ENCODE measurements at places on chromosomes 2 and 18. TPM values are rescaled to one million over a fixed set of nuclear protein-coding genes. Genes with fewer than 3 reads are reported as not detected.

- peak; percentile 85 for DNase-seq
These were observed at the start of gene SERPINE2 for GRCh38 chr2:224039080-224039769. Gene SERPINE2 (minus strand): TSS chr2:224039286. CDS start chr2:224001900, 37,386 bp downstream.

DNA sequence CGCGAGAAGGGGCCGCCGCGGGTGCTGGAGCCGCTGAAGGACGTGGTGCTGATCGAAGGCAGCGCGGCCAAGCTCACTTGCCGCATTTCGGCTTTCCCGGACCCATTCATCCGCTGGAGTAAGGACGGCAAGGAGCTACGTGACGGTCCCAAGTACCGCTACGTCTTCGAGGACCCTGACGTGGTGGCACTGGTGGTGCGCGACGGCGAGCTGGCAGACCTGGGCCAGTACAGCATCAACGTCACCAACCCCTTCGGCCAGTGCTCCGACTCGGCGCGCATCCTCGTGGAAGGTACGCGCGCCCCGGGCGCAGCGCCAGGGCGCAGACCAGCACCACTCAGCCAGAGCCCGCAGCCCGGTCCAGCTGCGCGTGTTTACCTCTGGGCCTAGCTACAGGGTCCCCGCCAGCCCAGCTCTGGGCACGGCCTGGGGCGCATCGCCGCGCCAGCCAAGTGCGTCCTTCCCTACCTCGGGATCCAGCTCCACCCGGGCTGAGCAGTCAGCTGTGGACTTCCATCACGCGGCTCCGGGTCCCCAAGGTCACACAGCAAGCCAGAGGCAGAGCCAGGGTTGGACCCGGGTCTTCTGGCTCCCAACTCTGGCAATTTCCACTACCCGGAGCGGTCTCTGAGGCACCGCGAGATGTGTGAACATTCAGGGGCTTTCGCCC, 1.7 kb upstream of the GMPPA start:
- DNase-seq = no peak

GRCh38 chr18:11155034-11155759, 5.8 kb upstream of the PIEZO2 start:
- DNase-seq = no peak

Gene LPIN1
- 26.7 TPM for total RNA-seq

DNA sequence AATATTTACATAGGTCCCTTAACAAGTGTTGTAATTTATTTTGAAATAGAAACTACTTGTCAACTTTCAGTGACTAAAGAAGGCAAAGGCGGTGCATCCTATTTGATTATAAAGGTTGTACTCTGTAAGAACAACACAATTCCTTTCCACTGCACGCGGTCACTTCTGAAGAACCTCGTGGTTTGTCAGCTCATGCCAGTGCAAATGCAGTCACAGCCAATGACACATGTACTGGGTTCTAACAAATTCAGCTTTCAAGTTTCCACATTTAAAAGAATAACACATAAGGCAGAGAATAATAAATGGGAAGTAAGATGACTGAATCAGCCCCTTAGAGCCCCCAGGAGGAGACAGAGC, 39.7 kb downstream of the CYB5A start:
- no peak for DNase-seq

Gene VWA3B
- total RNA-seq = not detected

Gene ERLEC1
- 57.0 TPM for total RNA-seq

Gene SRD5A2
- not detected for total RNA-seq

DNA sequence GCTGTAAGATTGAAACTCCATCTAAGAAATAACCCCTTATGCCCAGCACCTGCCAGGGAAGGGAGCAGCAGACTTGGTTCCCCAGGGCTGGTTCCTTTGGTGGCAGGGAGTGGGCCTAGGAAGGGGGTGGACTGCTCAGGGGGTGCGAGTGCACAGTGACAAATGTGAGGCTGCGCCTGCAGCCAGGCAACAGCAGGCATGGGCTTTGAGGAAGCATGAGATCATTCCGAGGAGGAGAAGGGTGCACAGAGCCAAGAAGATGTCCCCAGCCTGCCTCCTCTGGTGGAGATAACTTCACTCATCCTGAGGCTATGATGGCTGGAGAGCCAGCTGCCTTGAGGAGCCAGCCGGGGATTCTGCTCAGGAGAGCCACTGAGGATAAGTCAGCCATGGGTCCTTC, 158.0 kb downstream of the CAPN13 start:
- no peak for DNase-seq

- DNase-seq = no peak
These were observed 216.0 kb downstream of the ACKR3 start for GRCh38 chr2:236785611-236786057.

DNA sequence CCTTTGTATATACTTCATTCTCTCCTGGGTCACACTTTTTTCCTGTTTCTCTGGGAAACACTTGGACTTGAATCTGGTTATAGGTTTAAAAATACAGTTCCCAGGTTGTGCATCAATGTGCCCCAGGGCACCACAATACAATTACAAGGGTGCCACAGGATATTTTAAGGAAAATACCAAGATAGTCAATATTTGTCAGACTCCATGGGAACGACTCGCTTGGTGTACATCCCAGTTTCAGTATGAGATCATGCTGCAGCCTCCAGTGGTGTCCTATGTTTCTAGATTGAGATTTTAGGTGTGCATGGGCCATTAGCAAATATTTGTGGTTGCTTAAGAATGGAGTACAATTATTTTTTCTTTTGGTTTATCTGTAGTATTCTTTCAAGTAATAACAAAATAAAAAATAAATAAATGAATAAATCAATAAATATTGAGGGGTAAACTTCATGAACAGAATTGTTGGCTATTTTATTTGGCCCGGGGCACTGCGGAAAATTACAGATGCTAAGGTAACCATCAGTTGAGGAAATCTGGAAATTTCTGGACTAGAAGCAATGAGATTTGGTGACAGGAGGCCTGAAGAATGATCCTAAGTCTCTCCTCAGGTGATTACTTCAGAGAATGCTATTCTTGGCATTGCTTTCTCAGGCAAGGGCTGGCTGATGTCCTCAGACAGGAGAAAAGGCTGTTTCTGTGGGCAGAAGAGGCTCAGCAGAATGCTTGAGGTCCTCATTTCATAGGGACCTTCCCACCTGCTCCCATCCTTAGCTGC, 649.3 kb upstream of the SOX11 start:
- no peak for DNase-seq

Data from osteocyte (in vitro differentiated cells).